ENCODE measurements at places on chromosomes 2 and 18. TPM values are rescaled to one million over a fixed set of nuclear protein-coding genes. Genes with fewer than 3 reads are reported as not detected.

CNGA3 gene
- not detected for total RNA-seq

ATP8B1 gene
- total RNA-seq = 4.6 TPM

CYP27A1 gene
- 5.4 TPM for total RNA-seq

DYNC1I2 gene
- 65.6 TPM for total RNA-seq

PROKR1 gene
- total RNA-seq = 3.9 TPM

GCG gene
- not detected for total RNA-seq

SULT1C2 gene
- total RNA-seq = 1.9 TPM

GPAT2 gene
- 0.63 TPM for total RNA-seq

COBLL1 gene
- 6.2 TPM for total RNA-seq

MPHOSPH10 gene
- total RNA-seq = 42.8 TPM

GALNT5 gene
- total RNA-seq = 0.06 TPM

SCN7A gene
- 0.19 TPM for total RNA-seq

LRATD1 gene
- total RNA-seq = 2.3 TPM

HOXD1 gene
- not detected for total RNA-seq

CHRND gene
- total RNA-seq = not detected

STRADB gene
- 34.9 TPM for total RNA-seq

ECEL1 gene
- total RNA-seq = 6.5 TPM

SPP2 gene
- total RNA-seq = not detected

HOXD11 gene
- not detected for total RNA-seq

NFATC1 gene
- total RNA-seq = 6.6 TPM

PKDCC gene
- 48.0 TPM for total RNA-seq

OSBPL6 gene
- 7.2 TPM for total RNA-seq

RESP18 gene
- not detected for total RNA-seq

REL gene
- total RNA-seq = 7.5 TPM

PARD6G gene
- total RNA-seq = 18.8 TPM

PDE11A gene
- 0.19 TPM for total RNA-seq

RAD51AP2 gene
- total RNA-seq = 0.08 TPM

SALL3 gene
- total RNA-seq = 54.5 TPM

SGO2 gene
- total RNA-seq = 33.2 TPM

FOXD4L1 gene
- not detected for total RNA-seq

HOXD12 gene
- total RNA-seq = not detected

FKBP7 gene
- 7.0 TPM for total RNA-seq

UCN gene
- total RNA-seq = not detected

SPOPL gene
- total RNA-seq = 14.5 TPM

UGT1A9 gene
- total RNA-seq = not detected

RGPD4 gene
- total RNA-seq = 0.08 TPM

C1D gene
- 20.5 TPM for total RNA-seq

TLX2 gene
- total RNA-seq = 0.17 TPM

DNAJC5G gene
- total RNA-seq = 1.4 TPM

RNF181 gene
- total RNA-seq = 97.2 TPM

PCARE gene
- not detected for total RNA-seq

PXDN gene
- total RNA-seq = 131 TPM

SCN3A gene
- total RNA-seq = not detected

PGAP1 gene
- 24.7 TPM for total RNA-seq

EXOC6B gene
- total RNA-seq = 30.1 TPM

INPP5D gene
- total RNA-seq = 7.1 TPM

CCDC85A gene
- not detected for total RNA-seq

IL36RN gene
- total RNA-seq = not detected

SOCS6 gene
- 22.9 TPM for total RNA-seq

ANKRD29 gene
- total RNA-seq = 7.3 TPM

ARMC9 gene
- 33.0 TPM for total RNA-seq

ITGB6 gene
- total RNA-seq = not detected

FBXO36 gene
- 3.4 TPM for total RNA-seq

RAPGEF4 gene
- total RNA-seq = 1.4 TPM

DNAJC27 gene
- total RNA-seq = 4.5 TPM

PTRHD1 gene
- total RNA-seq = 46.2 TPM

GKN2 gene
- total RNA-seq = not detected
